ENCODE measurements at places on chromosomes 2 and 18.

GRCh38 chr2:145644820-145645302 is 1124.9 kb upstream of the ZEB2 start:
- DNase-seq, result no peak

DNA sequence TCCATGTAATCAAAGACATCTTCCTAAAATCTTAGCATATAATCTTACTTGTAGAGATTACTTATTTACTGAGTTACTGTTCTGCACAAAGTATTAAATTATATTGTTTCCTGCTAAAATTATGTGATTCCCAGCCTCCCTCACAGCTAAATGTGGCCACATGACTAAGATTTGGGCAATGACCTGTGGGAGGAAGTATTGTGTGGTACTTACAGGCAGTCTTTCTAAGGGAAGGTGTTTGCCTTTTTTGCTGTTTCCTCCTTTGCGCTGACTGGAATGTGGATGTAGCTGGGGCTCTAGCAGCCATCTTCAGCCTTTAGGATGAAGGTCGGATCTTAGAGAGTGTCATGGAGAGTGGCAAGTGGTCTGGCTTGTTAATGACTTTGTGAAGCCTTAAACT is 146.3 kb upstream of the APCDD1 start:
- DNase-seq, result no peak

GRCh38 chr18:39799006-39799405 is 2156.0 kb upstream of the PIK3C3 start:
- DNase-seq, result no peak

- DNase-seq, result no peak
Observed at GRCh38 chr2:128403814-128404708, 85.4 kb upstream of the HS6ST1 start.

DNA sequence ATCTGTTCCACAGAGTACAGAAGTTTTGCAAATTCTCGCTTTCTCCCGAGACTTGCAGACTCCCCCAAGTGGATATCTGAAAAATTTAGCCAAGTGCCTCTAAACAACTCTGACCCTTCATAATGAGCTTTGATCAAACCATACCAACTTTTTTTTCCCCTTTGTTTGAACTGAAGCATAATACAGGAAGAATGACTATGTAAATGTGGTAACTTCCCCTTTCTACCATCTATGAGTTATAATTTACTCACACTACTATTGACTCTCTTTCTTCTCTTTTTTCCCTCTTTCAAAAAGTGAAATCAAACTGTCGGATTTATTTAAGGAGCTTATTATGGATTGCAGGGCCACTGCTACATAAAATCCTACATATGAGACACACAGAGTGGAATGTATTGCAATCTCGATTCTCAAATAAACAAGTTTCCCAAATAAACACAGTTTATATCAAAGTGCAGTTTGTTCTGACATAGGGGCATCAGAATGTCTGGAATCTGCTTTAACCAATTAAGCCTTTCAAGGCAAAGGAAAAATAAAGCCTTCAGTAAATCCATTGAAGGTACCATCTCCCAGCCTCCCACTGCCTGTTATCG is 1.4 kb upstream of the ZNF804A start:
- no peak for DNase-seq

- no peak for DNase-seq
Observed at GRCh38 chr2:8154936-8155335, 526.9 kb upstream of the ID2 start.

- DNase-seq, result no peak
Observed at GRCh38 chr18:56240405-56240804, 398.0 kb downstream of the TXNL1 start.

- no peak for DNase-seq
Observed at GRCh38 chr2:240962300-240963064, 35.9 kb upstream of the SNED1 start.

DNA sequence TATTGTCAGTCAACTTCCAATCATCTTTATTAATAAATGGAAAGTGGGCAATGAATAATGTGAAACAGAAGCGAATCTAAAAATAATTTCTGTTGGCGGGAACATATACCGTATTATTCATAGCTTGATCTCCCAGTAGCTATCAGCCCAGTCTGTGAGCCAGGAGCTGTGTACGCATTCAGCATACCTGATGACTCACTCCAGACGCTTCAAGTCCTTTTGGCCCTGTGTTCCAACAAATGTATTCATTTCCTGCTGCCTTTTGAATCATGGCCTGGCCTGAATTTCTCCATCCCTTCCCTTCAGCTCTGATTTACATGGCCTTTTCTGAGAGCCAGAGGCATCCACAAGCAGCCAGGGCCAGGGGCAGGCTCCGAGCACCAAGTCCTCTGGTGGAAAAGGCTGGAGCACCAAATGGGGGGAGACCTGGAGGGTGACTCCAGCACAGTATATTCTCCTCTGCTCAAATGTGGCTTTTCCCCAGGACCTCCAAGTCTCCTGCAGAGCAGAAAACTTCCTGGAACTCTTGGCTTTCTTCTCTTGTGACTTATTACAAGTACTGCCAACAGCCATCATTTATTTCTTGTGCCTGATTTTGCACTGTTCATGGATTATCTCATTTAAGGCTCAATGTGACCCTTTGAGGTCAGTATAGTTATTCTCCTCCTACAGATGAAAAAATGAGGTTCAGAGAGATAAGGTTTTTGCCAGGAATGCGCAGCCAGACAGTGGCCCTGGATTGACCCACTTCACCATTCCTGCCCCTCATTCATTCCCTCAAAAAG is 108.7 kb downstream of the EN1 start:
- no peak for DNase-seq

DNA sequence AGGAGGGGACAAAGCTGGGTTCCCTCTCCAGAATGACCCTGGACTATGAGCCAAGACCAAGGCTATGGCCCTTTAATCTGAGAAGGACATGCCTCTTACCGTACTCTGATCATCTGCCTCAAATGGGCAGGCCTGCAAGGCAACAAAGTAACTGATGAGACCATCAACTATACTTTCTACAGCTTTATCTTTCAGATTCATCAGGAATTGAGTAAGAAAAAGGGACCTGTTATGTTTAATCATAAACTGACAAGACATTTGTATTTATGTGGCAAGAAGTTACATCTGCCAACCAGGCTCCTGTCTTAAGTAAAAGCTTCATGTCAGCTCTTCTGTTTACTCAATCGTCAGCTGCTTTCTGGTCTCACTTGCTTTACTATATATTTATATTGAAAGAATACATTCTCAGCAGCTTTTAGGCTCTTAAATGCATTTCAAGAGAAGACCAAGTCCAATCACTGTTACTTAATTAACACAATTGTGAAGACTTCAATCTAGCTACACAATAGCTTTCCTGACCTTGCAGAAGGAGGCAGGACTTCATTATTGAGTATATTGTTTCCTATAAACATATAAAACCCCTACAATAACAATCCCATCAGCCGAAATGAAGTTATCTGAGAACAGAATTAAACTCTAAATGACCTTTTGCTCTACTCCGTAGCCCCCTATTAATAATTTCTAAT is 163.8 kb downstream of the ETAA1 start:
- no peak for DNase-seq

- DNase-seq, result no peak
Observed at GRCh38 chr2:121450301-121450700, 80.4 kb upstream of the RNU4ATAC start.

- no peak for DNase-seq
Observed at GRCh38 chr2:106560773-106561172, 73.6 kb downstream of the CD8B2 start.

DNA sequence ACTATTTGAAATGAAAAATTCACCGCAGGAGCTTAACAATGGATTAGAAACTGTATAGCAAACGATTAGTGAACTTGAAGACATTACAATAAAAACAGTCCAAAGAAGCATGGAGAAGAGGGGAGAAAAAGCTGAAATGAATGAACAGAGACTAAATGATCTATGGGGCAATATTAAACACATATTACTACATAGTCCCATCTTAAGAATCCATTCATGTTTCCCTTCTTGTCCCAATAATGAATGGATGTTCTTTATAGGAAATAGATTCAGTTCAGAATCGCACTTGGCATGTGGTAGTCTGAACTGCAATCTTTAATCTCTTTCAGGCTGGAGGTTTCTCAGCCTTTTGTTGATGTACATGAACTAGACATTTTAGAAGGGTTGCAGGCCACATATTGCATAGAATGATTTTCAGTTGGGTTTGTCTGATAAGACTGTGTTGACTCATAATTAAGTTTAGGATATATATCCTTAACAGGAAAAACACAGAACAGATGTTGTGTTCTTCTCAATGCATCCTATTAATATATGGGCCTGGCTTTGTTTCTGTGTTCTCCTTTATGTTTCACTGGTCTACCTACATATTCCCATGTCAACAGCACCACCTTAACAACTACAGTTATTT is 27.9 kb downstream of the CCDC88A start:
- no peak for DNase-seq

All from stimulated activated CD8-positive, alpha-beta memory T cell treated with anti-CD3 and anti-CD28 coated beads, Interleukin-15, amount 100 ng/mL, for 24 hours (primary cell).